H54 (cell line): ENCODE measurements at places on chromosomes 11 and 22.

DNA sequence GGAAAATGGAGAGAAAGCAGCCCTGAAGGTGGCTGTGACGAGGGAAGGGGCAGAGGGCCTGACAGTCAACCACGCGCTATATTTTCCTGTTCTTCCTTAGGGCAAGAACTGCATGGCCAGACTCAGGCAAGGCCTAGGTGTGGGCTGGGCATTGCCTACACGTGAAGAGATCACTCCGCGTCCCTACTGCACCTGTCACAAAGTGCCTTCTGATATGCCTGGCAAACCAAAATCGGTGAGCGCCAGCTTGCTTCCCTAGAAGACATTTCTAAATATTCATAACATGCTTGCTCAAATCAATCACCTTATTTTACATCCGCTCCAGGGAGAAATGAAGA is 6.3 kb downstream of the TMEM121B start:
- no peak for DNase-seq

- no peak for DNase-seq
These were observed 122.7 kb downstream of the FCHSD2 start for GRCh38 chr11:73019449-73019848.

DNA sequence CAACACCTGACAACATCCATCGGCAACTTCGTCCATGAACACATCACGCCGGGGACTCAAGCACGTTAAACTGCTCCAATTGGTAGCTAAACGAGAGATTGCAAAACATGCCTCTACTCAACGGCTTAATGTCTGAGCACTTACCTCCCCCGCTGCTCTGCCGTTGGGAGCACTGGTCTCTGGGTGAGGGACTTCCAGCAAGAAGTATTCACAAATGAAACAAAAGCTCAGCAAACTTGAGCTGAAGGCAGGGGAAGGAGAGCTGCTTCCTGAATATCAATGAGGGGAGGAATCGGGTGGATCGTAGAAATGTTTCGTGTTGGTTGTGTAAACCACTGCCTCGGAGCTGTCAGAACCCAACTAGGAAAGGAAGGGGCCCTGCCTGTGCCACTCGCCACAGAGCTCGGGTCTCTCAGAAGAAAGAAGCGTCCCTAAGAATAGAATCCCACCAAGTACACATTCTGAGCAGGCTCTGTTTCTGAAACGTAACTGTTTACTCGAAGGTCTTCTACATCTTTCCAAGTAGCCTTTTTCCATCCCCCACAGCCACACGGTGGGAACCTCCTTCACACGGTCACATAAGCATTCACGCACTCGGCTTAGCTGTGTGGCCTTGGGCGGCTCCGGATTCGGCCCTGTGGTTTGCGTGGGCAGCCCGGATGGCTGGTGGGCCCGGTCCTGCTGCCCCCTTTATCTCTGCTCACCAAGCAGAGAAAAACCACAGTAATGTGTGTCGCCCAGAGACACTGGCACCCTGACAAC is at the start of gene MLC1:
Gene MLC1 (minus strand): TSS at position 216 of the 762 bp plus-strand sequence. CDS start 524 bp downstream, outside the sequence.
- no peak for DNase-seq

- DNase-seq, result no peak
These were observed 59.3 kb downstream of the NRXN2 start for GRCh38 chr11:64663656-64664055.

- DNase-seq, result no peak
These were observed 7.8 kb downstream of the LARGE2 start for GRCh38 chr11:45930031-45930794.
